ENCODE measurements at places on chromosomes 5 and 9.

GRCh38 chr5:4555725-4556285 lies 584.3 kb upstream of the ADAMTS16 start:
- DNase-seq = peak; percentile 55

- no peak for DNase-seq
These were observed 34.3 kb downstream of the NIPAL4 start for GRCh38 chr5:157494178-157494832.

GRCh38 chr5:73422164-73422563 lies 26.4 kb downstream of the FOXD1 start:
- no peak for DNase-seq

DNA sequence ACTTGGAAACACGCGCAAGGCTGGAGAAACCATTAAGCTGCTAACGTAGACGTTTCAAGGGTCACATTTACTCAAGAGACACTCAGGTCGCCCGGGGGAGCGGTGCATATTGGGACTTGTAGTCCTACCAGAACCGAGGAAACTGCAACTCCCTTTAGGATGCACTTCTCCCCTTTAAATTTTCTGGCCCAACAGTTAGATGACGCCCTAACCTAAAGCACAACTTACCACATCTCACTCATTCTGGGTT lies 384 bp upstream of the DMXL1 start:
- DNase-seq = no peak

DNA sequence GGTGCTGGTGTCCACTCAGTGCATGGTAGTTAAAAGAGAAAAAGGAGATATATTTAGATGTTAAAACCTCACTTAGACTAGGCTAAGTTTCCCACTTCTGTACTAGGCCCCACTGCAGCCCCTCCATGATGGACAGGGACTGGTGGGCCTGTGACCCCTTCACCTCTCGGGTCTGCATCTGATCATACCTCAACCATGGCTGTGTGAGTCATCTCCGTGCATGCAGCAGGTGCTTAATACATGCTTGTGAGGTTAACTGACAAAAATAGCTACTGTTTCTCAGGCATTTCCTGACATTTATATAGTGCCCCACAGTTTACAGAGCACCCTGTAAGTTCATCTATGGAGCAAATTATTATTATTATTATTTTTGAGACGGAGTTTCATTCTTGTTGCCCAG lies 8.4 kb upstream of the URM1 start:
- no peak for DNase-seq

- no peak for DNase-seq
These were observed 9.3 kb upstream of the MEGF9 start for GRCh38 chr9:120723565-120723964.

GRCh38 chr5:179318221-179318955 lies 26.9 kb downstream of the ADAMTS2 start:
- DNase-seq = no peak

GRCh38 chr5:145586661-145587307 lies 248.4 kb downstream of the PRELID2 start:
- DNase-seq = no peak

DNA sequence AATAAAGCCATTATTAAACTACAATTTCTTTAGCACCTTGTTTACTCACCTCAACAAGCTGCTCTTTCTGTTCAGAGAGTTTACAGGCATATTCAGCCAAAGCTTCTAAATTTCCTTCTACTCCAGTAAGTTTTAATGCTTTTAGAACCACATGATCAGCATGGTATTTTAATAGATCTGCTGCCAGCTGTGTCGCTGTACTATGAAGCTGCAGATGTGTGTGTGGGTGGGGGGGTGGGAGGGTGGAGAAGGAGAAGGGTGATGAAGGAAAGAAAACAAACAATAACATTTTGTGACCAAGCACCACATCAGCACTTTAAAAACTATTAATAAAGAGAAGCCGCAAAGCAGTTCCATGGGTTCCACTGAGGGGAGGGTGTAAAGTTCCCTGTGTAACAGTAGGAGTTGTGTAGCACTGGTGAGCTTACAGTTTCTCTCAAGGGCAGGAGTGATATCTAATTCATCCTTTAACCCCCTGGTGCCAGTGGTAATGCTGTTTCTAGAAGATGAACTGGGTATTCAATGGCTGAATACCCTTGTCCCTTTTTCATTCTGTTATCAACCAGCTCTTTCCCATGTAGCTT lies 38.5 kb downstream of the ABITRAM start:
- DNase-seq = no peak

DNA sequence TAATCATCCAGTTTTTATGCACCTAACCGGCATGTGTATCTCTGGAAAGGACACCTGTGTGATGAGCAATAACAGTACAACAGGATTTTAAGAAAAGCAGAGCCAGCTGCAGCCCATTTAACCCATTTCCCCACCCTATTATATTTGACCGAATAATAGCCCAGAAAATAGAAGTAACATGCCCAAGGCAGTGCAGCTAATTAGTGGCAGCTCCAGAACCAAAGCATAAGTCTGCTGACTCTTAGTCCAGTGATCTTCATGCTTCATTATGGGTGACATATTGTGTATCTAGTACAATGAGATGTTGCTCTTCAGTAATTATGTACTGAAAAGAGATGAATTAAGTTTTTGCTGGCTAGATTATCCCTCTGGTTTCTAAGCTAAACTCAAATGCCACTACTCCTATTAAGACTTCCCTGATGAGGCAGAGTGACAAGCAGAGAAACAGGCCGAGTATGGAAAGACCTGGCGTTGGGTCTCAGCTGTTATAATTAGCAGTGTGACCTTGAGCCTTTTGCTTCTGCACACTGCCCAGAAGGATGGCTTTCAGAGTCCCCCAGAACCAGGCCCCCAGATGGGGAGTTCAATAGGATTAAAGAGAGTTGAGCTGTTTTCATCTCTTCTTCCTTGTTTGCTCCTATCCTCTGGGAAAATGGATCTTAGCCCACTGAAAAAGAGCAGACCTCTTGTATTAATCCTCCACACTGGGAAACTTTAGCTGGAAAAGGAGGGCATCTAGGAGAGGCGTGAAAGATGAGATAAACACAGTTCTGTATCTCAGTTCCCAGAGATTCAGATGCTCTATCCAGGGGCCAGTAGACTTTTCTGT lies 10.8 kb upstream of the C1QTNF3 start:
- DNase-seq = no peak

DNA sequence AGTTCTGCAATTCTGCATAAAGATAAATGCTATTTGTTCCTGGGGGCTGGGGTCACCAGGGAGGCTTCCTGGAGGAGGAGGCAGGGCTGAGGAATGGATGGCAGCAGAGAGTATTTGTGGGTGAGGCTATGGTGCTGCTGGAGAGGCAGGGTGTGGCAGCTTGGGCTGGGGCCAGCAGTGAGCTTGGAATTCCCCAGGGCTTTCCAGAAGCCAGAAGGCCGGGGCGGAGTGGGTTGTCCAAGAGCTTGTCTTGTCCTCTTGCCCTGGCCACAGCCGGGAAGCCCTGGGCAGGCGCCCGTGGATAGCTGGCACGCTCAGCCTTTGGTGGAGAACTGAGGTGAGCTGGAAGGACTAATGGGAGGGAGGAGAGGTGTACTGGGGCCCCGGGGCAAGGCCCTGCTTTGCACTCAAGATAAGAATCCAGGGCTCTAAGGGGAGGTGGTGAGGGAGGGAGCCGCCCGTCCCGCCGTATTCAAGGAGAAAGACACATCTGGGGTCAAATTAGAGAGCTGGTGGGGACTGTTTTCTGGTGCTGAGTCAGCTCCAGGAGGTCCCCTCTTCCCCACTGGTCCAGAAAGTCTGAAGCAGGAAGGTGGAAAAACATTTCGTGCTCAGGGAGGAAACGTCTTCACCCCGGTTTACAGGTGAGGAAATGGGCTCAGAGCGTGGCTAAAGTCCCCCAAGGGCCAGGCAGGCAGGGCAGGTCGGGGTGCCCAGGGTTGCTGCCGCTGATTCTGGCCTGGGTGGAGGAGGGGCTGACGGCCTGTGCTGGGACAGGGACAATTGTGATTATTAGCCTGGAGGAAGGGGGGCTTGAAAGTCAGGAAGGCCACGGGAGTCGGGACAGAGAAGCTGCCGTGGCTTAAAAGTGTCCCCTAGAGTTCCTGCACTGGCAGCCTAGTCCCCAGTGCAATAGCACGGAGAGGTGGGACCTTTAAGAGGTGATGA lies 26.9 kb upstream of the CNOT6 start:
- DNase-seq = peak; percentile 76

GRCh38 chr5:94057655-94058054 lies 316.3 kb upstream of the POU5F2 start:
- DNase-seq = no peak

DNA sequence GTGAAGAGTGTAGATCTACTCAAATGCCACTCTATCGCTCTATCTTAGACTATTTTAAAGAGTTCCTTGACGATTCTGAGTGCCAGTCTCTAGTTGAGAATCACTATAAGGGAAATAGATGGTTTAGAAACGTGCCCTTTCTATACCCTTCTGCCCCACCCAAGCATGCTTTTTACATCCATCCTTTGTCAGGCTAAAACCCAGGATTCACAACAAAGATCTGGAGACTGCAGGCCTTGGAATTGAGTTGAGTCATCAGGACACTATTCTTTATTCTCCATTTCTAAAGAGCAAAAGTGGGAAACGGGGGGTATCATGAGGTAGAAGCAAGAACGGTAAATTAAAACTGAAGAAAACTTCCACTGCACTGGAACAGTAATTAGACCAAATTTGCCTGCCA lies 48.7 kb downstream of the ELAVL2 start:
- no peak for DNase-seq

- DNase-seq = no peak
These were observed 26.6 kb downstream of the IRX2 start for GRCh38 chr5:2724831-2725230.

DNA sequence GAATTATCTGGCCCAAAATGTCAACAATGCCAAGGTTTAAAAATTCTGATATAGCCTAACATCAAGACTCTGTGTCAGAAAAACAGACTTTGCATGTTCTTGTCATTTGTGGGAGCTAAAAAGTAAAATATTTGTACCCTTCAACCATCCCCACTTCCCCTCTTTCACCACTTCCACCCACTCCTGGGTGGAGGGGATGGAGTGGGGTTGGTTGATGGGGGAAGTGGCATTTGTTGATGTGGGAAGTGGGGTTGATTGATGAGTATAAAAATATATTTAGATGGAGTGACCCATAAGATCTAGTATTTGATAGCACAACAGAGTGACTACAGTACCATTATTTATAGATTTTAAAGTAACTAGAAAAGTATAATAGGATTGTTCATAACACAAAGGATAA lies 55.0 kb upstream of the C9orf72 start:
- DNase-seq = no peak

GRCh38 chr9:99436616-99437015 lies 214.5 kb downstream of the SEC61B start:
- no peak for DNase-seq

- DNase-seq = no peak
These were observed 78.8 kb downstream of the SLC1A1 start for GRCh38 chr9:4569101-4569500.

- peak; percentile 84 for DNase-seq
These were observed 423.8 kb downstream of the SPOCK1 start for GRCh38 chr5:137075163-137075970.

DNA sequence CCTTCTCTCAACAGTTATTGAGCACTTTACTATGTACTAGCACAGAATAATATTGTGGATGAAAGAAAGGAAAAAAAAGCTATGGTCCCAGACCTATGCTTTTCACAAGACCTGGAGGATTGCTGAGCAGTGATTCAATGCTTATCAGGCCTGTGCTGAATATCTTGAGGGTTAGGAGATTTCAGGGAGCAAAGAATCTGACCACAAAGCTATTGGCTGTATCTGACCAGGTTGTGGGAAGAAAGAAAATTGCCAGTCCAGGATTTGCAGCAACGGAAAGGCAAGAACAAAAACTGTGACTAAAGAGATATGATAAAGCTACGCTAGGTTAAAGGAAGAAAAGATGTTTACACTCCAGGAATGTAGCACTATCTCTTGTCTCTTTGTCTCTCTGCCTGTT lies 14.9 kb upstream of the MACIR start:
- DNase-seq = no peak

DNA sequence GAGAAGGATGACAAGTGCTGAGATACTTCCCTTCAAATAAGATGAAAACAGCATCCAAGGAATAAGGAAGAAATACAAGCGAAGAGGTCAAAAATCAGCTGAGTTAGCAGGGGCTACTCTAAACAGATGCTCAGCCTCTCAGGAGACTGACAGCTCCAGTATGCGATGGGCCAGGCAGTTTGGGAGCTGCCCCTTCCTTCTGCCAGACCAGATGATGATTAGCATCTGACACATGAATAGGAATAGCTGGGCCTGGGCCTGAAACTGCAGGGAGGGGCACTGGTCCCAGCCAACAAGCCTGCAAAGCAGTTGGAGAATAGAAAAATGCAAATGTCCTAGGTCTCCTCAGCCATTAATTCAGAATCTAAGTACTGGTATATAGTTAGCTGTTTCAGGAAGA lies 13.1 kb upstream of the MAP3K1 start:
- no peak for DNase-seq

GRCh38 chr5:119063579-119064379 lies 7.1 kb upstream of the DMXL1 start:
- DNase-seq = peak; percentile 20

GRCh38 chr5:154849264-154849785 lies 1.1 kb downstream of the FAXDC2 start:
- no peak for DNase-seq

GRCh38 chr5:154369682-154370081 lies 76.1 kb upstream of the SAP30L start:
- peak; percentile 69 for DNase-seq

- no peak for DNase-seq
These were observed 11.6 kb upstream of the SLC6A7 start for GRCh38 chr5:150178262-150178661.

- DNase-seq = no peak
These were observed 46.4 kb upstream of the EXOC3 start for GRCh38 chr5:396531-396961.

DNA sequence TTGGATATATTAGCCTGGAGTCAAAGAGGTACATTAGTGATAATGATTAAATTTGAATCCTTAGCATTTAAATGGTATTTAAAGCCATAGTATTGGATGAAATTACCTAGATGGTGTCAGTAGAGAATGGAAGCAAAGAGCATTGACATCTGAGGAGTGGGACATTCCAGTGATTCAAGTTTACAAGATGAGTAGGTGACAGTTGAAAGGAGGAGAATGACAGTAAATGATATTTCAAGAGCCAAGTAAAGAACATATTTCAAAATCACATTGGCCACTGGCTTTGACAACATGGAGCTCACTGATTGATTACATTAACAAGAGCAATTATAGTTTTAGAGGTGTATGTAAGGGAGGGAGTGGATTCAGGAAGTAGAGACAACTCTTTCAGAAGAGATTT lies 93.9 kb upstream of the MEF2C start:
- DNase-seq = no peak

DNA sequence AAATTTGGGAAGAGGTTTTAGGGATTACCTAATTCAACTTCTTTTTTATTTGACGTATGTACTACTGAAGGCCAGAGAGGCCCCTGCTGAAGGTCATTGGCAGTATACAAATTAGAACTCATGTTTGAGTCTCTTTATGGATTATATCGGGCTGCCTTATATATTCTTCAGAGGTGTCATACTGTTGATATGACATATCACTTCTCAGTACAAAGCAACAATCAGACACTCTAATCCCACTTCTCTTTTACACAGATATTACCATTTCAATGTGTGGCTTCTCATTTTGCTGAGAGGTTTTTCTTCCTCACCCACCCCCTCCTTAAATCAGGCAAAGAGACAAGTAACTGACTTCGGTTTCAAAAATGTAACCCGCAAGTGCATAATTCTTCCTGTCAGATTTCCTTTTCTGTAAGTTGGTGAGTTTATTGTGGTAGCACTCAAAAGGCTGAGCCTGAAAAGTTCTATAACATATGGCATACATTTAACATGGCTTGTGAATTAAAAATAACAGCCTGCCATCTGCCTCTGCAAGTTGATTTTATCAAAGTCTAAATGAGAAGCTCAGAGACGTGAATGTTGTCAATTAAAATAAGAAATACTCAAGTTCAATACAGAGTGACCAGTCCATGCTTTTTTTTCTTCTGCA lies 163.6 kb upstream of the RORB start:
- no peak for DNase-seq

Measured in Daoy (cell line).